ENCODE measurements at places on chromosomes 3 and 15.

- no peak for DNase-seq
Measured at GRCh38 chr3:107404727-107405469, 27.7 kb downstream of the CCDC54 start.

DNA sequence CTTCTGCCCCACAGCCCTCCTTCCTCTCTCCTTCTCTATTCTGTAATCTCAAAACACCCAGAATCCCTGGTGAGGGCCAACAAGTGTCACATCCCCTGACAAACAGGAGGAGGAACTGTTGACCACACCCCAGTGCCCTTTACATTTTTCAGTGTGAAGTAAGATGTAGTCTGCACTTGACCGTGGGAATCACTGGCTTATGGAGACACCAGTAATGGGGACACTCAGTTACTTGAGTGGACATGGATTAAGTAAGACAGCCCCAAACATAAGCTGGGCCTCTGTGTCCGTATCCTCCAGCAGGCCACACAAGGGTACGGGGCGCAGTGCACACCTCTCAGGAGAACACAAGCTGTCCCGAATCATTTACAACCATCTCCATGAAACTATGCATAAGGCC is 28.4 kb upstream of the LIMD1 start:
- DNase-seq, result no peak

- no peak for DNase-seq
Measured at GRCh38 chr3:30711151-30711550, 104.8 kb downstream of the TGFBR2 start.

DNA sequence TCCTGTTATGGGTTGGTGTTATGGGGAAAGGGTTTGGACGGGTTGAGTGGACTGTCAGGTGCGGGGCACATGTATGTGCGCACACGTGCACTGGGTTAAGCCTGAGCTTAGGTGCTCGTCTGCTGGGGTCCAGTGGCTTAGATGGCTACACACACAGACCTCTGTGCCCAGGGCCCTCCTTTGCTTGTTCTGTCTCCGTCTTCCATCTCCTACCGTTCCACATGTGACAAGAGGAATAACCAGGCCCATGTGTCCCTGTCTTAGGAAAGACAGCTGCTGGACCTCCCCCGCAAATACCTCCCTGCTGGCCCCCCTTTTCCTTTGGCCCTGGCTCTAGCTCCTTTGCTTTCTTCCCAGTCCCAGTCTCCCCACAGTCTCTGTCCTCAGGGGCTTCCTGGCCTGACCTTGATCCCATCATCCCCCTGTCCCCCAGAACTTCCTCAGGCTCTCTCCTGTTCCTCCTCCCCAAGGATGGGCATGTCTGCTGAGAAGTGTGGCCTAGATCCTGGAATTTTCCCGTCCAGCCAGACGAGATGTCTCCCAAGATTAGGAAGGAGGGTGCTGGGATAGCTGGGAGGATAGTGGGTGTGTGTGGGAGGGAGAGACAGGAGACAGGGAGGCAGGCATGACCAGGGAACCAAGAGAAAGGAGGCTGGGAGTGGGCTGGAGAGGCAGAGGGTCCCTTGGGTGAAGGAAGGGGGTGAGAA is 797 bp upstream of the THPO start:
- no peak for DNase-seq

- no peak for DNase-seq
Measured at GRCh38 chr3:195188426-195188927, 82.5 kb downstream of the XXYLT1 start.

GRCh38 chr15:37524601-37525000 is 409.8 kb upstream of the TMCO5A start:
- no peak for DNase-seq

GRCh38 chr15:70687482-70687881 is 75.9 kb downstream of the UACA start:
- no peak for DNase-seq

DNA sequence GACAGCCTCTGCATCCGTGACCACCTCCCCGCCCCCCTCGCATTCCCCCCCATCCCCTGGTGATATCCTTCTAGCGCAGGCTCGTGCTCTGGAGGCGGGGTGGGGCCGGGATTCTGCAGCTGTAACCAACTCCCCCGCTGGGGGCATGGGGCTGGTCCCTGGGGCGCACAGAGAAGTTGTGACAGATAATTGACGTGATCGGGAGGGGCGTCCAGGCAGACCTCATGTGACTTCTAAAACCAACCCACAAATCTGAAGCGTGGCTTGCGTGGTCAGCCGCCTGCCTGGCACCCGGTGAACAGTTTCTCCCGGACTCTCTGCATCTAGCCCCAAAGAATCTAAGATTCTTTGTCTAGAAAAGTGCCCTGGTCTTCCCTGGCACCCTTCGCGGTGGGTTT is 100.6 kb upstream of the IGF1R start:
- no peak for DNase-seq

DNA sequence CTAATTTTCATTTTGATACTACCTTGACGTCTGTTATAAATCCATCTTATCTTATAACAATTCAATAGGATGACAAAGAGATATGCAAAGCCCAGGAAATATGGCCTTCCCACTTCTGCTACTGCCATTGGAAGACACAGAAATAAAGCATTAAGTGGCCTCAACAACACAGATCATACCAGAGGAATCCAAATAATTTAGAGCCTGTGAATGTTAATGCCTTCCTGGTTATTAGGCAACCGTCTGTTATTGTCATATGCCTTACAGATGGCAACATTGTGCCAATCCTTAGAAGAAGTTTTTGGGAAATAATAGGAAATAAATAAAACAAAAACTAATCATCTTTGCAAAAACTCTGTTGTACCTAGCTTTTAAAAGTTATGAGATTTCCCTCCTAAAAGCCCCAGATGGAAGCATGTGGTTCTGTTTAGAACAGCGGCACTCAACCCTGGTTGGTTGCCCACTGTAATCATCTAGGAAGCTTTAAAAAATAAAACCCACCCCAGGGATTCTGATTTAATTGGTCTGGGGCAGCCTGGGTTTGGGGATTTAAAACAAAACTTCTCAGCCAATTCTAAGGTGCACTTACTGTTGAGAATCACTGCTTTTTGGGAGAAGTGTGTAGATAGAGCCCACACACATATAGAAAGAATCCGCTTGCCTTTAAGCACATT is 704.8 kb upstream of the CFAP20DC start:
- no peak for DNase-seq

GRCh38 chr3:40178012-40178594 is 131.4 kb upstream of the EIF1B start:
- no peak for DNase-seq

DNA sequence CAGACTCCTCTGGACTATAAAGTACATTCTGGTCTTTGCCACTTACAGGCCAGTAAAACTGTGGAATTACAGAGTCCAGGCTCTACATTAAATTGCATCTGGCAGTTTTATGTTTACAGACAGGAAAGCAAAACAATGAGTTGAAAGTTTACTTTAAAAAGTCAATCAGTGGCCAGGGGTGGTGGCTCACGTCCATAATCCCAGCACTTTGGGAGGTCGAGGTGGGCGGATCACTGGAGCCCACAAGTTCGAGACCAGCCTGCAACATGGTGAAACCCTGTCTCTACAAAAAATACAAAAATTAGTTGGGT is 53.8 kb downstream of the TM4SF4 start:
- DNase-seq, result no peak

DNA sequence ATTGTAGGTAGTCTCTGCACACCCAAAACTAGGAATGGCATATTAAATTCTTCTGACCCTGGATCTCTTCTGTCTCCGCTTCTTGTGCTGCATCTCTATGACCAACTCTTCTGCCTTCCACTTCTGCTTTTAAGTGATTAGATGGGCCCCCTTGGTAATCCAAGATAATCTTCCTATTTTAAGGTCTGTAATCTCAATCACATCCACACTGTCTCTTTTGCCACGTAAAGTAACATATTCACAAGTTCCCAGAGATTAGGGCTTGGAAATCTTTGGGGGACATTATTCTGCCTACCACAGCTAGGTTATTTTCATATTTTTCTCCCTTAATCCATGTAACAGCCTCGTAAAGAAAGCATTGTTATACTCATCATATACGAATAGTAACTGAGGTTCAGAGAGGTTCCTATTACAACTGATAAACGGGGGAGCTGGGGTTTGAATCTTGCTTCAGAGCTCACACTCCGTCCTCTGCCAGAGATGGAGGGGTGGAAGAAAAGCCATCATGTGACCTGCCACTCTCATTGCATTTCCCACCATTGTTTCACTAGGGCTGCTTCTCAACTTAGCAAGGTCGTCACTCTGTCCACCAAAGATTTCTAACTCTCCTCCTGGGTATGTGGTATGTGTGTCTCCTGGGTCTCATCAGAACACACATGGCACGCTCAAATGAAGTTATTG is 6.6 kb upstream of the CD47 start:
- no peak for DNase-seq

GRCh38 chr3:151351219-151351618 is 21.9 kb upstream of the P2RY13 start:
- DNase-seq, result no peak

GRCh38 chr3:7760718-7761117 is 740.9 kb upstream of the LMCD1 start:
- no peak for DNase-seq

- no peak for DNase-seq
Measured at GRCh38 chr3:49454898-49455681, 15.0 kb upstream of the DAG1 start.

GRCh38 chr3:135760581-135760980 is 204.9 kb upstream of the PPP2R3A start:
- no peak for DNase-seq

- DNase-seq, result no peak
Measured at GRCh38 chr3:123303976-123304560, 102.3 kb downstream of the SEC22A start.

- DNase-seq, result no peak
Measured at GRCh38 chr15:78313383-78313782, 14.0 kb upstream of the SKIC8 start.

- DNase-seq, result no peak
Measured at GRCh38 chr3:39752019-39752637, 57.3 kb upstream of the MYRIP start.

DNA sequence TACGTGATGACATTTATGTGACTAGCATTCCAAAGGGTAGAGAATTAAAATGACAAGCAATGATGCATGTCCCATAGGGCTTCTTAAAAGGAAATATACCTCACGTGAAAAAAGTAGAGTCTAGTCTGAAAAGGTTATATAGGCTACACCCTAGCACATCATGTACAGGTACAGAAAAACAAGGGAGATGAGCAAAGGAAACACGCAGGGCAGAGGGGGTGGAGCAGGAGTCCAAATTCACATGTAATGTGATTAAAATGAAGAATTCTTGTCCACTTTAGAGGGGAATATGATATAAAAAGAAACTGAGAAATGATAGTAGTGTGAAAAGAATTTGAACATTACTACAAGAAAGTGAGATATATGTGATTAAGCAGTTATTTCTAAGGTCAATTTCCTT is 59.4 kb downstream of the HACD2 start:
- no peak for DNase-seq

DNA sequence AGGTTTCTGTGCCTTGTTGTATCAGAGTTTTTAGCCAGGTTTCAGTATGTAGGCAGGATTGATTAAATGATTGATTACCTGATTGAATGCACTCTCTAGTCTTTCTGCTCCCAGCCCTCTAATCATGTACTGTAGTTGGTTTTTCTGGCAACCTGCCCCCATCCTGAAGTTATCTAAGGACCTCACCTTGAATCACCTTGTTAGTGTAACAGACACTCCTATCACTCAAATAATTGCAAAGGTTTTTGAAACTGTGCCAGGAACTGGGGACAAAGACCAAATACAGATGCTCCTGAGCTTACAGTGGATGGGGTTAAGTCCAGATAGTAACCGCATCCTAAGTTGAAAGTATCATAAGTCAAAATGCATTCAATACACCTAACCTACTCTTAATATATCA is 141.5 kb upstream of the EIF1B start:
- no peak for DNase-seq

DNA sequence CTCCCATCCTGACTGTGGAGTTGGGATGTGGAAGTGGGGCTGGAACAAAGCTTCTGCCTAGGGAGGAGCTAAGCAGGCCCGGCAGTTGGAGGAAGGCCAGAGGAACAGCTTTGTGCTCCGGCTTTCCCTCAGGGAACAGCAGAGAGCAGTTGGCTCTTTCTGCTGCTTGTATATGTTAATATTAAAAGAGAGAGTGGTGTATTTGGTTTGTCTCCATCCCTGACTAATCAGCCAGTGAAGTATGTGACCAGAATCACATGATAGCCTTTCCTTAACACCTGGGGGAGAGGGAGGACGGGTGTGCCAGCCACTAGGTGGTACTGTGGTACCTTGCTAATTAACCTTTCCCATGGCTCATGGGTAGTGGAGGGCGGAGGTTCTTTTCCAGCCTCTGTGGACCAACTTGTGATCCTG is 10.0 kb downstream of the EIF2B5 start:
- DNase-seq, result peak; percentile 74

- DNase-seq, result no peak
Measured at GRCh38 chr3:44289882-44290462, 48.3 kb downstream of the TOPAZ1 start.

DNA sequence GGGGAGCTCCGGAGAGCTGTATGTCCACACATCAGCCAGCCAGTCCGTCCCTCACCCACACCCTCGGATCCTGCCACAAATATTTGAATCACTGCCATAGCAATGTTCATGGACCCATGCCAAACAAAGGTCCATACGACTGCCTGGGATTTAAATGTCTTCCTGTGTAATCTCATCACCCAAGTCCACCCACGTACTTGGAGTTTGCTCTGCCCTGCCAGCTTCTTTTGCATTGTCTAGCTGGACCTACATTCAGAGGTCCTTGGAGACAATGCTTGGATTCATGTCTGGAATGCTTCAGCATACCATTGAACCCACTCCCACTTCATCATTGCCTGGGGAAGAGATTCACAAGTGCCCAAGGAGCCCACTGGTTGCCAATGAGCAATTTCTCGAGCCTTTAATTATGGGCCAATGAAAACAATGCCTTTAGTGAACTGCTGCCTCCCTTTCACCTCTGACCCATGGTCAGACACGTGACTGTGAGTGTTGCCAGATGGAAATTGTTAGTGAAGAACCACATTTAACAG is 90.4 kb upstream of the PHLDB2 start:
- DNase-seq, result no peak

DNA sequence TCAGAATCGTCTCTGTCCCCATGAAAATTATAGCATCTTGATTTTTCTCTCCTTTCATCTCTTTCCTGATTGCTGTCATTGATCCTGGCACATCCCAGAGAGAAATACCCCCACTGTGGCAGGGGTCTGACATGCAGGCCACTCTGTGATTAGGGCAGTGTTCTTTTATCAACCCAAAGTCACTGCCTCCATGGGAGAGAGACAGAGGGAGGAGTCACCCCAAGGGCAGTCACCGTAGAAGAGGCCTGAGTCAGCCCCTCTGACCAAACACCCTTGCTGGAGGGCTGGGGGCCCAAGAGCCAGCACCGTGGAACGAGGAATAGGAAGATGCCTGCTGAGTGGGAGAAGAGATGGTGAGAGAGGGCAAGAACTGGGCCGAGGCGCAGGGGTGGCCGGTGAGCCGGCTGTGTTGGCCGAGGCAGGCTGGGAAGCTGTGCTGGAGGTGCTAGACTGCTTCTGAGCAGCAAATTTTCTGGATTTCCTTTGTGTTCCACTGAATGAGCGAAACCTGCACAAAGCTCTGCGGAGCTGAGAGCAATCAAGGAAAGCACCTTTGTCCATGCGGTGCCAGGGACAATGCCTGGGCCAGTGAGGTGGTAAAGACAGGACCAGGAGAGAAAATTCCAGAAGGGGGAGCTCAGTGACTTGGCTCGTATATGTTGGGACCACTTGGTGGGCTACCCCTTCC is 103.8 kb downstream of the ADCY5 start:
- DNase-seq, result no peak

GRCh38 chr15:59194639-59195325 is 11.9 kb upstream of the LDHAL6B start:
- no peak for DNase-seq
